ENCODE measurements at places on chromosomes 16 and 17.

GRCh38 chr17:68288375-68288774 is 2.6 kb downstream of the SLC16A6 start:
- no peak for DNase-seq

DNA sequence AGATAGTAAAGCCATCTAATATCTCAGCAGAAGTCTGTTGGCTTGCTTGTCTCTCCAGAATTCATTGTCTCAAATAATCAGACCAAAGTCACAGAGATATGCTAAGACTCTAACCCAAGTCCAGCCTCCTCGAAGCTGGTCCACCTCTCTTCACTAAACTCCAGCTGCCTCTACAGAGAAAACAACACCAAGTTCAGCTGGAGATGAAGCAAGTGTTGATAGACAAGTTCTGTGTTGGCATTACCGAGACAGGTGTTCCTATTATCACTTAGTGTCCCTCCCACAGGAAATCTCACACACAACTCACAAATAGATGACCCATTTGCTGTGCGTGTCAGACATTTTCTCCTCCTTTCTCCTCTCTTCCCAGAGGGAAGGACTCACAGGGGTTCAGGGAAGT is 164.4 kb upstream of the ANKFN1 start:
- no peak for DNase-seq

- no peak for DNase-seq
Observed at GRCh38 chr16:13471036-13471435, 448.9 kb upstream of the ERCC4 start.

DNA sequence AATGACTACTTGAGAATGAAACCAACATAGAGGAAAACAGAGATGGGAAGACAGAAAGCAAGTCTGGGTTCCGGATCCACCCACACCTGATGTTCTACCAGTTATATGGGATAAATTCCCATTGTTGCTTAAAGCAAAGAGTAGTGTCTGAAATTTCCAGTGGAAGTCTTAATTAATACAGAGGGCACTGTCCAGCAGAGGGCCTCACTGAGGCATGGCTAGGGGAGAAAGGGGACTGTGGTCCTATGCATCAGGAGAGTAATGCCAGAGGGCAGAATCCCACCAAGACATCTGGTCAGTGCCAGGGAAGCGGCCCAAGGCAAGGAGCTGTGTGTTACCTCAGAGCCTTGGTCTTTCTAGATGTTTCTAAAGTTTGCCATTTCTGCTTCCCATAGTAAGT is 7.5 kb upstream of the UMOD start:
- no peak for DNase-seq

- no peak for DNase-seq
Observed at GRCh38 chr16:15996432-15997109, 47.2 kb downstream of the ABCC1 start.

All from muscle of arm (tissue), 14 donors.